ENCODE measurements at places on chromosomes 16 and 17. TPM values are rescaled to one million over a fixed set of nuclear protein-coding genes. Genes with fewer than 3 reads are reported as not detected.

DNA sequence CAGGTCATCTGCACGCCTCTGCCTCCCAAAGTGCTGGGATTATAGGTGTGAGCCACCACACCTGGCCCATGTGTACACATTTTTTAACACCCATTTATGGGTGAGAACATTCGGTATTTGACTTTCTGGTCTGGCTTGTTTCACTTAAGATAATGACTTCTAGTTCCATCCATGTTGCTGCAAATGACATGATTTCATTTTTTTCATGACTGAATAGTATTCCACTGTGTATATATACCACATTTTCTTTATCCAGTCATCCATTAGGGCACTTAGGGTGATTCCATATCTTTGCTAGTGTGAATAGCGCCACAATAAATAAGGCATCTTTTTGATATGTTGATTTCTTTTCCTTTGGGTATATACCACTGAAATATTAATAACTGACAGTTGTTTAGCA, 5.6 kb downstream of the ALOX12B start:
- no peak overlapping the region for H3K27ac ChIP-seq
- H3K36me3 ChIP-seq, result no peaks in the 10 kb centered on the region
- DNase-seq, result no peak
- H3K4me3 ChIP-seq, result no peak overlapping the region
- peaks cover 10% of the 10 kb centered on the region for H3K4me1 ChIP-seq

GRCh38 chr17:46869975-46870803, 18.8 kb downstream of the WNT9B start:
- no peaks in the 10 kb centered on the region for H3K4me1 ChIP-seq
- H3K27ac ChIP-seq, result no peak overlapping the region
- H3K4me3 ChIP-seq, result no peak overlapping the region
- DNase-seq, result no peak
- H3K36me3 ChIP-seq, result no peaks in the 10 kb centered on the region

DNA sequence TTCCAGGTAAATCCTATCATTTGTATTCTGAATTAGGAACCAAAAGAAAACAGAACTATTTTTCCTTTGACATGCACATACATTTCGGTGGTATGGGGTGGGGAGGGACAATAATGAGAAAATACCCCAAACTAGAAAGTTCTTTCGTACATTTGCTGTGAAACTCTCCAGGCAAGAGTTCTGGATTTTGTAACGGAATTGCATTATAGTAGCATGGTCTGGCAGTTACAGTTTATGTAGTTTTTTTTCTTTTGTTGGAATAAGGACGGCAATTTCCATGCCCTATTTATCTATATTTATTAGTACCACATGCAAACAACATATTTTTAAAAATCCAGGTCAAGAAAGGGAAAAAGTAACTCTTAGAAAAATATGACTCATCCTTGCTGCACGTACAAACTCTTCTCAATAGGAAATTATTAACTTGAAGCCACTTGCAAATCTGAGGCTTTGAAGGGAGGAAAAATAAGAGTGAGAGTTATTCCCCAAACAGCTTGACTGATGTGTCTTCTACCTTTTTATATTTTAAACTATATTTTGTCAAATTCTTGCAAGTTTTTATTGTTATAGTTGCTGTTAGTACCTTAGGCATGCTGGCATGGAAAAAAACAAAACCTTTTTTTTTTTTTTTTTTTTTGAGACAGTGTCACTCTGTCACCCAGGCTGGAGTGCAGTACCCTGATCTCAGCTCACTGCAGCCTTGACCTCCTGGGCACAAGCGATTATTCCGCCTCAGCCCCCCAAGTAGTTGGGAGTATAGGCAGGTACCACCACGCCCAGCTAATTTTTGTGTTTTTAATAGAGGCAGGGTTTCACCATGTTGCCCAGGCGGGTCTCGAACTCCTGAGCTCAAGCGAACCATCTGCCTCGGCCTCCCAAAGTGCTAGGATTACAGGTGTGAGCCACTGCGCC, 69.3 kb downstream of the WWP2 start:
- H3K27me3 ChIP-seq, result no peaks in the 10 kb centered on the region
- no peak for DNase-seq
- H3K27ac ChIP-seq, result peak overlapping the region; percentile 72
- peaks cover 19% of the 10 kb centered on the region for H3K4me1 ChIP-seq

GRCh38 chr16:65793781-65794180, 572.7 kb upstream of the CDH5 start:
- H3K36me3 ChIP-seq, result no peaks in the 10 kb centered on the region
- H3K4me1 ChIP-seq, result no peaks in the 10 kb centered on the region
- no peak overlapping the region for H3K4me3 ChIP-seq
- no peak overlapping the region for H3K27ac ChIP-seq
- no peak for DNase-seq

DNA sequence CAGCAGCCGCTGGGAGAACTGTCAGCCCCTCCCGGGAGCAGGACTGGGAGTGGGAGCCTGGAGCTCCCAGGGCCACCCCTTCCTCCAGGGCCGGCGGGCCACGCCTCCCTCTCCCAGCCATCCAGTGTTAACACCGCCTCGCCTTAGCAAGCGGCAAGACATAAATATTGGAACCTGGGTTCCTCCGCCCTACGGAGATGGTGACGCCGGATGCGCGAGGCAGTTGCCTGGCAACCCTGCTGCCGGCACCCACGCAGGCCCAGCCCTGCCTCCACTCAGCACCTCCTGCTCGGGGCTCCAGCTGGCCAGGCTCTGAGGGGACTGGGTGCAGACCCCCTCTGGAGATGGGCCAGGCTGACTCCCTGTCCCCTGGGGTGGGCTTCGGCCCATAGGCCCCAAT, 27.4 kb upstream of the CACNA1H start:
- H3K36me3 ChIP-seq, result no peaks in the 10 kb centered on the region
- no peak overlapping the region for H3K27ac ChIP-seq
- H3K4me3 ChIP-seq, result no peak overlapping the region
- H3K4me1 ChIP-seq, result no peaks in the 10 kb centered on the region
- no peaks in the 10 kb centered on the region for H3K27me3 ChIP-seq

DNA sequence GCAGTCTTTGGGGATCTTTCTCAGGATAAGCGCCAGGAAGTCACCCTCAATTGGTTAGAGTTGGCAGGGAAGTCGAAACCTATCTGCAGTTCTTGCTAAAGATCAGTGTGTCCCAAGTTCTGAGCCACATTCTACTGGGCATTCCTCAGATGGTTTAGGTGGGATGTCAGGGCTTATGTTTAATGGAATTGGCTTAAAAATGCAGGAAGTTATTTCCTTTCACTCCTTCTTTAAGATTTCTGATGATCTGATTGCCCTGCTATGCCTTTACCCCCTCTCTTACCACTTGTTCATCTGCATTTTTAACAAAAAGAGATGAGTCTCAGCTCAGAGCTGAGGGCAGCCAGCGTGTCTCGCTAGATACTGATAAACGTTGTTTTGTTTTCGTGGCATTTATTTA, 30.8 kb downstream of the FOXL1 start:
- H3K27me3 ChIP-seq, result no peaks in the 10 kb centered on the region
- no peak overlapping the region for H3K27ac ChIP-seq
- no peaks in the 10 kb centered on the region for H3K36me3 ChIP-seq
- no peak for DNase-seq
- no peaks in the 10 kb centered on the region for H3K4me1 ChIP-seq
- no peak overlapping the region for H3K4me3 ChIP-seq

DNA sequence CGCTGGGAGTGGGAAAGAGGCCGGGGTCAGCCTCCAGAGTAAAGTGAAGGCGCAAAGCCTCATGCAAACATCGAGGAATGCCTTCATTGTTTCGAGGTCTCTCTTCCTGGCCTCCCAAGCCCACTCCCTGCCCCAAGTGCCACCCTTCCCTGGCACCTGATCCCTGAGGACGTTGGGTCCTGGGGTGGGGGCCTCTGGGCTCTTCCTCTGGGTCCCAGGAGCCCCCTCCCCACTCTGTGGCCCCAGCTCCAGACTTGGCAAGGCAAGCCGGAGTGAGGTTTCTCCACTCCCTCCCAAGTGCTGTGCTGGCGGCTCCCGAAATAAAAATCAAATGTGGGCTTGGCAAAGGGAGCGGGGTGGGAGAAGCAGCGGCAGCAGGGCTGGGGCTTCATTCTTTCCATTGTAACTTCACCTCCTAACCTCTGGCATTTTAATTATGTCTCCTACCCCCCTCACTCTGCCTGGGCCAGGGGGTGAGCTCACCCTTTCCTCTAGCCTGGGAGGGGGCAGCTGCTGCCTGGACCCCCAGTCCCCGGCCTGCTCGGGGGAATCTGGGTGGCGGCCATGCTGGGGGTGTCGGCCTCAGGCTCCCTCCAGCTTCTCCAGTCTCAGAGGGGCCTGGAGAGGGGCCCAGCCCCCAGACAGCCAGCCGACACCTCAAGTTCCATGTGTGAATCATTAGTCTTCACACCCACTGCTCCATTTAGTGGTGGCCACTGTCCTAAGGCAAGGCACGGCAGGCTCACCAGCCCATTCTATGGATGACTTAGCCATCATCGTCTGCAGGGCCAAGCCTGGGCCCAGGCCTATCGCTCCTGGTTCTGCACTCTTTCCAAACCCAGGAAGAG, 14.6 kb upstream of the TMEM92 start:
- H3K4me1 ChIP-seq, result peaks cover 34% of the 10 kb centered on the region
- H3K27ac ChIP-seq, result peak overlapping the region; percentile 65
- DNase-seq, result no peak
- no peaks in the 10 kb centered on the region for H3K36me3 ChIP-seq
- H3K4me3 ChIP-seq, result no peak overlapping the region

- no peak overlapping the region for H3K4me3 ChIP-seq
- H3K36me3 ChIP-seq, result no peaks in the 10 kb centered on the region
- no peaks in the 10 kb centered on the region for H3K27me3 ChIP-seq
- no peak overlapping the region for H3K27ac ChIP-seq
- H3K4me1 ChIP-seq, result peaks cover 13% of the 10 kb centered on the region
Measured at GRCh38 chr17:77206158-77206956, 65.6 kb downstream of the SEC14L1 start.

DNA sequence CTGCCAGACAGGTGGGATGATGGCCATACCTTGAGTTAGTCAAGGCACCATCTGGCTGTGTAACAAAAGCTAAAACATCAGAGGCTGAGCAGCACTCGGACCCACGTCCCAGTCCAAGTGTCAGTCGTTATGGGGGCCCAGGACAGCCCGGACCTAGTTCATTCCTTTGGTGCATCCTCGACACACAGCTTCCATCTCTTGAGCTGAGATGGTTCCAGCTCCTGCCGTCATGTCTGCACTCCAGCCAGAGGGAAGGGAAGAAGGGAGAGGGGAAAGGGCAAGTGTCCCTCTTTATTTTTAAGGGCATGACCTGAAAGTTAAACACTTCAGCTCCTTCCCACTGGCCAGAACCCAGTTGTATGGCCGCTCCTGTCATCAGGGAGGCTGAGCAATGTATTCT, 218.0 kb downstream of the SEC14L1 start:
- peaks cover 39% of the 10 kb centered on the region for H3K4me1 ChIP-seq
- H3K4me3 ChIP-seq, result no peak overlapping the region
- peak; percentile 2 for DNase-seq
- H3K36me3 ChIP-seq, result no peaks in the 10 kb centered on the region
- no peak overlapping the region for H3K27ac ChIP-seq

- H3K27me3 ChIP-seq, result no peaks in the 10 kb centered on the region
- H3K36me3 ChIP-seq, result no peaks in the 10 kb centered on the region
- H3K4me1 ChIP-seq, result peaks cover 11% of the 10 kb centered on the region
- H3K4me3 ChIP-seq, result no peak overlapping the region
Measured at GRCh38 chr16:75086281-75086680, 30.3 kb downstream of the LDHD start.

The PLK1 gene
- total RNA-seq, result 26.3 TPM

The RGS9 gene
- total RNA-seq, result 5.7 TPM

The C17orf107 gene
- total RNA-seq, result 4.1 TPM

The ITGA2B gene
- 5.1 TPM for total RNA-seq

The FOXC2 gene
- 11.2 TPM for total RNA-seq

The APOBR gene
- 3.1 TPM for total RNA-seq

The HSD17B2 gene
- 0.71 TPM for total RNA-seq
